NCI-H1092 treated with DMSO at 0.1 percent for 48 hours (cell line): ENCODE measurements at places on chromosomes 1 and 21.

DNA sequence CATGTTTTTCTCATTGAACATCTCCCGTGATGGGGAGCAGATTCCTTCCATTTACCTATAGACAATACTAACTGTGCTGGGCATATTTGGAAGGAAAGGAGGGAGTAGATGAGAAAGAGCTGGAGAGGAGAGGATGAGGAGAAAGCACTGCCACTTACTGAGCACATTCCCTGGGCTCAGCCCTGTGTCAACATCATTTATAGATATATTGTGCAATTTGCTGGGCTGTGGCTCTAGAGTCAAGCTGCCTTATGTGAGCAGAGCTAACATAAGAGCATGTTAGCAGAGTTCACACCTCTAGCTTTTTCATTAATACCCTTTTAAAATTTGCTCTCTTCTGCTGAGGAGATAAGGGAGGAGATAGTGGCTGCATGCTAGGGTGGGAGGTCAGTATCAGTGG, 22.3 kb upstream of the CD53 start:
- no peak for DNase-seq

- DNase-seq, result peak; percentile 45
Measured at GRCh38 chr1:184215274-184215925, 163.9 kb downstream of the TSEN15 start.

DNA sequence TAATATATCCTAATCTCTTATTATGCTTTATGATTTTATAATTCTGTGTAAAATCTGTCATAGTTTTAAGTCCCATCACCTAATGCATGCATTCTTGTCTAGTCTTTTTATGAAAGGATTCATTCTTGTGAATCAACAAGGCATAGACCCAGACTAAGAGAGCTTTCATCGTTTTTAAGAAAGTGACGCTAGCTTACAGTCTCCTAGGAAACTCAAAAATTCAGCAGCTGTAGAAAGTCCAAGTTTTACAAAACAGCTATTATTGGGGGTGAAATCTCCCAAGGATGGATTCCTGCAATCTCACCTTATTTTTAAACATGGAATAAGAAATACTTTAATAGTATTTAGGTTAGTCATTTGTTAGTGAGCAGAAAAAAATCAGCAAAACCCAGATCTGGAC, 104.7 kb downstream of the NCAM2 start:
- no peak for DNase-seq

DNA sequence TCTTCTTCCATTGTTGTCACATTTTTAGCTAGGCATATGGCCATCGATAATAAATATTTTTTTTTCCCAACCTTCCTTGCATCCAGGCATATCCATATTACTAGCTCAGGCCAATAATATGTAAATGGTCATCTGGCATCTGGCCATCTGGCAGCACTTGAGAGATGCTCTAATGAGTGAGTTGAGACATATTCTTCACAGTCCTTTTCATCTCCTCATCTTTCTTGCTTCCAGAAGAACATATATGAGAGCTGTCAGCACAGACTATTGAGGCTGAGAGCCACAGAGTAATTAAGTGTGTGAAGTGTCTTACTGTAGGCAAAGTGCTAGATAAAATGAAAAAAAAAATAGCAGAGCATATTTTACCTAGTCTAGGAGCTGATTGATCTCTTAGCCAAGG, 628.4 kb upstream of the TMPRSS15 start:
- no peak for DNase-seq

DNA sequence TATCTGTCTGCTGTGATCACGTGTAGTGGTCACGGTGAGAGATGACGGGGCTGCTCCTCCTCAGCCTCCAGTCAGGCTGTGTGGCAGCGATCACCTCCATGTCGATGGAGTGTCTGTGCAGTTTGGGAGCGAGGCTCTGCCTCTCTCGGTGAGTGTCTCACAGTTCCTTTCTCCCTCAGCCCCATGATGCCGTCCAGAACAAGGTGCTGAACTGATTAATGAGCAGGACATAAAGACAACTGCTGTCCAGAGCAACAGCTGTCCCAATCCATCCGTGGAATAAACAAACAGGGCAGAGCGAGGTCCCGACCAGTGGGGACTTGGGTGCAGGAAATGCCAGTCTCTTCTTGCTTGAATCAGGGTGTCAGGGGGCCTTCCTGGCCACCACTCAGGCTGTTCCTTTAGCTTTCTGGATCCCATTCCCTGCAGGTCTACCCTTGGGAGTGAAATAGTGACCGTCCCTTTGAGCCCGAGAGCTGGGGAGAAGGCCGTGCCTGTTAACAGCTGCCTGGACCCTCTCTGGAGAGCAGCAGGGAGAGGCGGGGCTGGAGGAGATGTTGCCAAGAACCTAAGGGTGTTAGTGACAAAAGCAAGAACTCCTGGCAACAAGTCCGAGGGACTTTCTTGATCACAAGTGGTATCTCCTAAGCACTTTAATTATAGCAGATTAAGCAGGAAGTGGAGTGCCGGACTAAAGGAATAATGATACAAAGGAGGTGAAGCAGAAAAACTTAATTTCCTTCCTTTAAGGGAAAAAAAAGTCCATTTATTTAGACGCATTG, 443.9 kb downstream of the KIF26B start:
- DNase-seq, result no peak

GRCh38 chr21:15005391-15005790, 59.4 kb downstream of the NRIP1 start:
- DNase-seq, result no peak

DNA sequence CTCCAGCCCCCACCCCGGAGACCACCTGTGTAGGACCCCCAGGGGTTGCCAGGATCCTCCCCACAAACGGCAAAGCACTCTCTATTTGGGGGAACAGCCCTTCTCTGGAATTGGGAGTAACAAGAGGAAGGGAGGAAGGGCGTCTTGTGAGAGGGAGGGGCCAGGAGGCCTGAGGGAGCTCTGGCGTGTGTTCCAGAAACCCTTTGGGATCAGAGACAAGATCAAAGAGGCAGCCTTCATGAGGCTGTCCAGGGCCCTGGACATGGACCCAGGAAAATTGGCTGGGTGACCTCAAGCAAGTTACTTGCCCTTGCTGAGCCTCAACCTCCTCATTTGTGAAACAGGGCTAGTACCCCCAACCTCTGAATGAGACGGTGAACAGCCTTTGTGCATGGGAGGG, 18.1 kb upstream of the ECE1 start:
- no peak for DNase-seq

DNA sequence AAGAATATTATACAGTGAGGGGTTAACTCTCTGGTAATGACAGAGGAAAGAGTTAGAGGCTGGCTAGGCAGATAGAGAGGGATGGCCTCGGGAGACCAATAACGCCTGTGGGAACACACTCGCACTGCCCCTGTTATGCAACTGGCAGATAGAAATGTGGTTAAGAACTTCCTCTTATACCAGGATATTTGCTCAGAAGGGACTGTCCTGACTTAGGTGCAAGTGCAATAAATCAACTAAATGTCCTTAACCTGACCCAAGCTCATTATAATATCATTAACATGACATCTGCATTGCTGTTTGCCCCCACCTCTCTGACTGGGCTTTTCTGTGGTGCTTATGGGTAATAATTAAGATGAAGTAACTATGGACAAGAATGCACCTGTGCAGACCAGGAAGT, 1518.0 kb downstream of the NCAM2 start:
- no peak for DNase-seq

DNA sequence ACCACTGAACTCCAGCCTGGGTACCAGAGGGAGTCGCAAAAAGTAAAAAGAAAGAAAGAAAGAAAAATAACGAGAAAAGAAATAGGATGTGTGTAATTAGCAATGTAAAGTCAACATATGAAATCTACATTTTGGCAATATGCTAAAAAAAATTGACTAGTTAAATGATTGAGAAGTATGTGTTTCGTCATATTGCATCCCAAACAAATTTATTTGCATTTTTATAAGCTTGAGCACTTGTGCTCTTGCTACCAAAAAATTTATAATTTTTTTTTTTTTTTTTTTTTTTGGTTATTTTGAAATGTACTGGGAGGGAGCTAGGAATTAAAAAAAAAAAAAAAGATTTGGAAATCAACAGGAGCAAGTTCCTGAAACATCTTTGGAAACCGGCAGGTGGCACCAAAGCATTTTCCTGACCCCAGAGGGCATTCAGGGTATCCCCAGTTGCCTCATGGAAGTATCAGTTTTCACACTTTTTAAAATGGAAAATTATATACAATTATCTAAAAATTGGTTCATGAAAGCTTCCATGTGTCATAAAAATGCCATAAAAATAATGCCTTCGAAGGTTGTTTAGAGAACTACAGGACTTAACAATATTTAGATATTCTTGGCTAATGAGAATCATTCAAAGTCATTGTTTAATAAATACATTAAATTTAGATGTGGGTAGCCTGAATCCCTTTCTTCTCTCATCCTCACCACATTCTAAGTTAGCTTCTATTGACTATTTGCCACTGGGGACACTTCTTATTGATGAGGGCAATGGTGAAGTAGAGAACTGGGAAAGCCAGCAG, 4.8 kb upstream of the HEATR1 start:
- peak; percentile 71 for DNase-seq

DNA sequence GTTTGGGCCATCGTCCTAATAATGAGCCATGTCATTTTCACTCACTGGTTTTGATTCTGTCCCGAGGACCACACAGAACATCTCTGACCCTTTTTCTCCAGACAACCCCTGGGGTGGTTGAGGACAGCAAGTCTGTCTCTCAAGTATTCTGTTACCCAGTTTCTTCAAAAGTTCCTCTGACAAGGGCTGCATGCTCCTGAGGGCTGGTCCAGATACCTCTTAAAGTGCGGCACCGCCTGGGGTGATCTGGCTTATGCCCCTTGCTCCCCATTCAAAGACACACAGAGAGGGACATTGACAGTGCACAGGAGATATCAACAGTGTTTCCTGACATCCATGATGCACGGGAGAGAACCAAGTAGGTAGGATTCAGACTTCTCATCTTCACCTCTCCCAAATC, 132.9 kb upstream of the EDN2 start:
- no peak for DNase-seq

- DNase-seq, result peak; percentile 79
Measured at GRCh38 chr1:42173155-42173933, 8.8 kb upstream of the GUCA2A start.

- no peak for DNase-seq
Measured at GRCh38 chr1:107897438-107898345, 67.3 kb downstream of the VAV3 start.

DNA sequence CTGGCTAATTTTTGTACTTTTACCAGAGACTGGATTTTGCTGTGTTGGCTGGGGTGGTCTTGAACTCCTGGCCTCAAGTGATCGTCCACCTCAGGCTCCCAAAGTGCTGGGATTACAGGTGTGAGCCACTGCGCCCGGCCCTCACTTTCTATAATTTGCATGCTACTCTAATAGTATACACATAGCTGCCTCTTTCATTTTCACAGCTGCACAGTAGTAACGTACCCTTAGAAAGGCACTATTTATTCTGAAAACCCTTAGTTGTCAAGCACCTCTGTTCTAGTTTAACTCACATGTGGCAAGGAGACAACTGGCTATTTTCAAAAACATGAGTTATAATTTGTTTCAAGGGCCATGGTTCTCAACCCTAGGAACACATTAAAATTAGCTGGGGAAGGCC, 17.2 kb downstream of the TPM3 start:
- no peak for DNase-seq

DNA sequence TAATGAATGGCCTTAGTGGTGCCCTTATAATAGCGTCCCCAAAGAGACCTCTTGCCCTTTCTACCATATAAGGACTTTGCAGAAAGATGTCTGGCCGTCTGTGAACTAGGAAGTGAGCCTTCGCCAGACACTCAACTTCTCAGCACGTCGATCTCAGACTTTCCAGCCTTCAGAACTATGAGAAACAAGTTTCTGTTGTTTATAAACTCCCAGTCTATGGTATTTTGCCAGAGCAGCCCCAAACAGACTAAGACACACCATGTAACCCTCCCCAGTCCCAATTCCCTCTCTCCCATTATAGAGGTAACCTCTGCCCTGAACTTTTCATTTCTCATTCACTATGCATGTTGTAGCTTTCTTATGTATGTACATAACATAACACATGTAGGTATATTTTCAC, 55.7 kb downstream of the NID1 start:
- no peak for DNase-seq

DNA sequence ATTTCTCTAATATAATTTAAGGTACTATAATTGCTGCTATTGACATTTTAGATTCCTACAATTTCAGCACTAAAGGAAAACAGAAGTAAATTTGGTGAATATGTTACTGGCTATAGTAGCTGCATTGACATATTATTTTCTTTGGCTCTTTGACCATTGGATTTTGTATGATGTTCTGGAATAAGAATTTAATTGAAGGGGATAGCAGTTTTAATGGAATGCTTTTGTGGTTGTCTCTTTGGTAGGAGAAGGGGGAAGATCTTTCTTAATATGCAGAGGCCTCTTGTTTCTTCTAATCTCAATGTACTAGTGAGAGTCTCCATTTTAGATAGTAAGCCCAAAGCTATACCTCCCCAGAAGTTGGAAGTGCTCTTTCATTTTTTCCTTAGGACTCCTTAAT, 6.9 kb downstream of the DTL start:
- no peak for DNase-seq

DNA sequence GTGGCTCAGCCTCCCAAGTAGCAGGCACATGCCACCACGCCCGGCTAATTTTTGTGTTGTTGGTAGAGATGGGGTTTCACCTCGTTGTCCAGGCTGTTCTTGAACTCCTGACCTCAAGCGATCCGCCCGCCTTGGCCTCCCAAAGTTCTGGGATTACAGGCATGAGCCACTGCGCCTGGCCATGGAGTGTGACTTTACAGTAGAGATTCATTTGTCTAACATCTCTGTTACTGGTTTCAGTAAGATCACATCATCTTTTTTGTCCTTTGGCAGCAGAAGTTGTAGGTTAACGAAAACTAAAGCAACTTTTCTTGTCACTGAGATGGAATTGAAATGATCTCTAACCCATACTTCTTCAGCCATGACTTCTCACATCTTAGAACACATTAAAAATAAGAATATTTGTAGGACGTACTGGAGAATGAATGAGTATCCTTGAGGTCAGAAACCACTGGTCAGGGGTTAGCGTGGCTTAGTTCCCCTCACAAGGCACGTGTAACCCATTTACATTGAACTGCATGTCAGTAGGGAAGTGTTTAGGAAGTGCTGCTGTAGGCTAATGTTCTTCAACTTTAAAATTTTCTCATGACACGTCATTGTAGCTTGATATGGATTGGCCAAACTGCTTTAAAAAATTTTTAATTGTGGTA, 75.9 kb downstream of the CAMTA1 start:
- DNase-seq, result no peak

GRCh38 chr1:1540090-1540817, at the start of gene TMEM240:
Gene TMEM240, minus strand, starts transcription at chr1:1540624. Its CDS starts 278 bp downstream, at chr1:1540346.
- DNase-seq, result peak; percentile 0

DNA sequence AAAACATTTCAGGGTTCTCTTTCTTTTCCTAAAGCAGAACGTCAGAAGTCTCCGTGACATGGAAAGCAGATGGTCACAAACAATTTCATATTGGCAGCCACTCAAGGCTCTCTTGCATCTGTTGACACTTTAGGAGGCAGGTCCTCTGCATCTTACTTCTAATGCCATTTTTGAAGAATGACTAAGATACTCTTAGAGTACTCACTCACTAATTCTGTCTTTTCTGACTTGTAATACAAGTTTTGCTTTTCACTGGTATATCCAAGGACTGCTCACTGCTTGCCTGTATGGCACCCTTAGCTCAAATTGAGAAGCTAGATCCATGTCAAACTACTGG, 68.3 kb downstream of the PRRX1 start:
- DNase-seq, result no peak
